ENCODE measurements at places on chromosomes 7 and 10.
A peak's percentile ranks its signal among the peaks of the same experiment; 100 is the strongest.

DNA sequence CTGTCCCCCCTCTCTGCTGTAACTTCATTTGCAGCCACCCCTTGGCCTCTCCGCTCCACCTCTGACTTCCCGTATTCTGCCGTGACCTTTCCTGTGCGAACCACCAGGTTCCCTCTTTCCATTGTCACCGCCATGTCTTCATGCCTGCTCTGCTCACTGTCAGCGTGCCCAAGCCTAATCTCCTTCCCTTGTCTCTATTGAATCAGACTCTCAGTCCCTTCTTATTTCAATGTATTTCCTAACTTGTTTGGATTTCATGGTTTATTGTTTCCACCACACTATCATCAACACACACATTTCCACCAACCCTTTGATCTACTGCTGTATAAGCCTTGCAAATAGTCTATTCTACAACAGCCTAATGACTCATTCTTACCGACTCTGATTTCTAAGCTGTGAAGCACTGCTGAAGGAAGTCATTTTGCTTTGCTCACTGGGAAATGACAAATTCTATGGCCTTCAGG is 30.0 kb upstream of the INHBA start:
- DNase-seq = peak; percentile 37

- DNase-seq = no peak
These were observed 10.1 kb upstream of the FOXL3 start for GRCh38 chr7:279821-280220.

GRCh38 chr7:64433590-64433989 is 119.8 kb downstream of the ZNF736 start:
- no peak for DNase-seq

DNA sequence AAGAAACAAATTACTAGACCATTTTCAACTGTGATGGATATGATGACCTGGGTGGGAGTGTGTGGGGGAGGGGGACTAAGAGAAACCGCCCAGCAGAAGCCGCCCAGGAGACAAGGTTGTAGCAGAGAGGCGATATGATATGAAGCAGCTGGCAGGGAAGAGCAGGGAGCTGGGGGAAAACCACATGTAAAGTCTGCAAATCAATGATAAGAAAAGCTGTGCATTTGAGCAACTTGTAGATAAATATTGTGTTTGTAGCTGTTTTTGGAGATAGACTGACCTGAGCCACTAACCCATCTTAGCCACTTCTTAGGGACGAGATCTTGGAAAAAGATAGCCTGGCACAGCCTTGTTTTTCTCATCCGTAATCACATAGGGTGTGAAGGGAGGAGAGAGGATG is 252.6 kb downstream of the SEC23IP start:
- no peak for DNase-seq

GRCh38 chr10:109774121-109774440 is 149.2 kb downstream of the XPNPEP1 start:
- no peak for DNase-seq

DNA sequence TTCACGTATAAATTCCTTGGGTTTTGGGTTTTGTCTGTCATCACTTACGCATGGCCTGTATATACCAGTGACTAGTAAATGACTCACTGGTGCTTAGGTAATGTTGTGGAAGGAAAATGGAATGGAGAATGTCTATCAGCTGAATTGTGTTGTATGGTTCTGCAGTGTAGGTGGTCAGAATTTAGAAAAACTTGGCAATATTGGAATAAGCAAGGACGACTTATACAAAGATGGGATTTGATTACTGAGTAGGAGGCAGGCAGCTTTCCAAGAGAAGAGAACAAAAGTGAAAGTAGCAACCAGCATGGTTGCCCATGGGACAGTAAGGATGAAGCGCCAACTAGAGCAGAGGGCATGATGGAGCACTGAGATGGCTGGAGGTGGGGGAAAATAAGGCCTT is 168.6 kb upstream of the CSTF2T start:
- DNase-seq = peak; percentile 95

GRCh38 chr7:12945901-12946300 is 258.5 kb downstream of the ARL4A start:
- no peak for DNase-seq

GRCh38 chr10:123795846-123796590 is 95.6 kb downstream of the CPXM2 start:
- no peak for DNase-seq

DNA sequence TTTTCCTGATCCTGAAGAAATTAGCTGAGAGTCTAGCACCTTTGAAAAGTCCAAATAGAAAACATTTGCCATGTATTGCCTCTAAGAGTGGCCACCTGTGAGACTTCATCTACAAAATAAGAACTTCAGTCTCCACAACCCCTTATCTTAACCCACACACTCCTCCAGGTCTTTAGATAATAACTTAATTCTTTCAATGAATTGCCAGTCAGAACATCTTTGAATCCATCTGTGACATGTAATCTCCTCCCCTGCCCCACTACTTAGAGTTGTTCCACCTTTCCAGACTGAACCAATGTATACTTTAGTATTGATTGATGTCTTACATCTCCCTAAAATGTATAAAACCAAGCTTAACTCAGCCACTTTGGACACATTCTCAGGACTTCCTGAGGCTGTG is 84.4 kb upstream of the FAM171A1 start:
- no peak for DNase-seq

DNA sequence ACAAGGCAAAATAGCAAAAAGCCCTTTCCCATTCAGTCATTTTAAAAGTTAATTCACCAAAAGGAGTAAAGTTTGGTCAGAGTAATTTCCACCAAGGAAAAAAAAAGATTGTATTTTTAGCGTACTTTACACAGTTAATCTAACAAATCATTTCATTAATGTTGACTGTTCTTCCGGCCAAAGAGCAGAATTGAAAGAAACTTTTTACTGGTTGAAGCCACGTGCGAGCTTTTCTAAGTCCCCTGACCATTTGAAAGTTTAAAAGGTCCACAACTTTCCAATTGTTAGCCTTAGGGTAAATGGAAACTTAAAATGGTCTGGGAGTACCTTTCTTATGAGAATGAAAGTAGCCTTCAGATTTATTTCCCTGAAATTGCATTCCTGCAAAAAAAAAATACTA is 296.7 kb downstream of the ARL4A start:
- DNase-seq = no peak

DNA sequence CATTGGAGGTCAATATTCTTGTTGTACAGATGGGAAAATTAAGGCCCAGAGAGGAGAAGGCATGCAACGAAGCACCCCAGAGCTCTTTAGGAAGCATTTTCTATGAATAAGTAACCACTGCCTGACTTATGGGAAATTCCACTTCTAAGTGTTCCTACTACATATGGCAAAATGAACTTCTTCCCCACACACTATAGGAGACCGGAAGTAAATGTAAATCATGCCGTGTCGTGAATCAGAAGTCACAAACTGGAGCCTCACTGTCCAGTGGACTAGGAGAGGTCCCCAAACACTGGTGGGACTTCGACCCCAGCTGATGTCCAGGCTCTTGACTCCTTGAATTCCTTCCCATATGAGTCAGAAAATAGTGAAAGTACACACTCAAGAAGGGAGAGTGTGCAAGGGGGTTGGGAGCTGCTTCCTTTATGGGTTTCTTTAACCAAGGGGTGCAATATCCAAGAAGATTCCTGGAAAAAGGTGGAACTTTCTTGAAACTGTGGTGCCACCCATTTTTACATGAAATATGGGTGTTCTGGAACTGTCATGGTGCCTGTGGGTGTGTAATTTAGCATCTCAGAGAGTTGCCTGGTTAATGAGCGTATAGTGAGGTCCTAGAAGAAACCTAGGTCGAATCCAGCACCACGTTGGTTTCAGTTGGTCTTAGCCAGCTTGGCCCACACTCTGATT is 6.7 kb downstream of the RASSF4 start:
- no peak for DNase-seq

DNA sequence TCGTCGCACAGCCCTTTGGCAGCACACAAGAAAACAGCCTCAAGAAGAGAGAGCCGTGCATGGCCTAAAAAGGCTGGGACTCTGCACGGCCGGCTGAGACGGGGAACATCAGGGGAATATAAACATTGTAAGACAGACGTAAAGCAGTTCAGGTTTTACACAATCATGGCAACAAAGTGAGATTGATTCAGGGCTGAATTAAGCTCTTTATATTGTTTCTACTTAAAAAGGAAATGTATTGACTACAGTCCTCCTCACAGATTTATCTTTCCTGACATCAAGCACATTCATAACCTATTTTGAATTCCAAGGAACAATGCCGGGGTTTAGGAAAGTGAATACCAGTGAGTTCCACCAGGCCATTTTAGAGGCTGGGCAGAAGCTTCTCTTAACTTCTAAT is 25.2 kb downstream of the SORBS1 start:
- DNase-seq = no peak

DNA sequence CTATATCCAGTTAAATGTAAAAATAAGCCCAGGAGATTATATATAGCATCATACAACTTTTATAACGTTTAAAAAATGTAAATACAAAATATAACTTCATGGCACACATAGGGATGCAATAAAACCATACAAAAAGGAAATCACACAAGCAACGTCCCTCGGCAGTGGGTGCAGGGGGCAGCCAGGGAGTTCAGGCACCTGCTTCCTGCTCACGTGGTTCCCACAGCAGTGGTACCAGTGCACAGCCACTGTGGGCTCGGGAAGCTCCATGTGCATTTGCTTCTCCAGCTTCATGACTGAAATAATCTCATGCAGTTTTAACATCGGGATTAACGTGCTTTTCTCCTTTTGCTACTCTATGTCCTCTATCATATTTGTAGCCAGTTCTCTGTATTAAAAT is 255.5 kb upstream of the CXCL12 start:
- no peak for DNase-seq

DNA sequence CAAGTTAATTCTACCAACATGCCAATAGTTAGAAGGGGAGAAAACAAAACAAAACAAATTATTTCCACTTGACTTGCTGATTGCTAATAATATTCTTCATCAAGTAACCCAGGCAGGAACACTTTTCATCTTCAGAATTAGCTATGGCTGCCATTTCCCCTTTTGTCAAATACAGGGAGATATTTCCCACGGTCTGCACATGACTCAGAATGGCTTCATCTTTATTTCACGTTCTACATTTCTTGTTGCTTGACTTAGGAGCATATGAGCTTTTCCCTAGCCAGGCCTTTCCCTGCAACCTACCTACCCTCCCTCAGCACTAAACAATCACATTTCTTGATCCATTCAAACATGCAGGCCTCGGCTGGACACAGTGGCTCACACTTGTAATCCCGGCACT is 6.5 kb downstream of the CPVL start:
- peak; percentile 78 for DNase-seq

DNA sequence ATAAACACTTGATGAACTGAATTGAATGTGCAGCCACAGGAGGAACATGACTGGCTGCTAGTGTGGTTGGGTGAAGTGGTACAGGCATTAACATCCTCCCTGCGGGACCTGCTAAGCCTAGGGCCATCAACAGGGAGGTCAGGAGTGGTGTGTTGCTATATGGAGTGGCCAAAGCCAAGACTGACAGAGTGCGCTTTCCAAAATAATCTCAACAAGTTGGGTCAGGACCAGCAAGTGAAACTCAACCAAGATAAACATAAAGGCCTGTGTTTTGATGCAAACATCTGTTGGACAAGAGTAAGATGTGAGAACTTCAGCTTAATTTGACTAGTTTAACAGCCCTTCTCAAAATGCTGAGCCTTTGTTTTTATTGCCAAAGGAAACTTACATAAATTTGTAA is 97.7 kb downstream of the WDFY4 start:
- no peak for DNase-seq

DNA sequence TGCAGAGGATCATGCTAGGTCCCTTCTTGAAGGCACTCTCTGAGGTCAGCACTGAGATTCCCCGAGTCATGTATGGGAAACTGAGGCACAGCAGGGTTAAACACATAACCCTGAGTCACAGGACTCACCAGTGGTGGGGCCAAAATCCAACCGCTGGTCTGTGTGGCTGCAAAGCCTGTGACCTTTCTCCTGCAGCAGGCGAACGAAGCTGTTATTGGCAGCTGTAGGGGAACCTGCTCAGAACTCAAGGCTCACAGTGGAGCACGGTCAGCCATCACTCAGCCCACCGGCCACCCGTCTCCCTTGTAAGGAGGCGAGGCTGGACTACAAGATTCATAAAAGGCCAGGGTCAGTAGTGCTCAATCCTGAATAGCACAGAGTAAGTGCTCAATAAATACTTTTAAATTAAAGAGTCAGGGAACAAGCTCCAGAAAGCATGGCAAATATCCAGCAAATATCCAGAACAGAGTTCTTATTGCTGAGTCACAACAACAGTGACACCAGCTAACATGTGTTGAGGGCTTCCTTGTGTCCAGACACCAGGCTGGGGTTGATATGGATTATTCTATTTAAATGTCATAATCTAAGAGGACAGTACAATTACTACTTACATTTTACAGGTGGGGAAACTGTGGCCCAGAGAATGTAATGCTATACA is 34.9 kb downstream of the CHST15 start:
- no peak for DNase-seq

DNA sequence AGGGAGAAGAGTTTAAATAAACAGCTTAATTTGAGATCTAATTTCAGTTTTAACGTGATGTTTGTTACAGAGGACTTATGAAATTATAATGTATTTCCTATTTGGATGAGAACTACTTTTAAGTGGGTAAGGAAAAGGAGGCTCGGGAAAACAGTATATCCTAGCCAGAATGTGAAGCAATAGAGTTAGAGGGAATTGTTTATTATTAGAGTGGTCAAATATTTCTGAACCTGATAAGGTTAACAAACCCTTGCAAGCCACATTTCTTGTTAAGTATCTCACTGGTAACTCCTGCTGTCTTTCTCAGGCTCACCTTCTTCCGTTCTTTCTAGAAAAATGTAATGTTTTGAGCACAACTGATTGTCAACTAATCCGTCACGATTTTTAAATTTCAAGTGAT is 335.1 kb upstream of the MBL2 start:
- no peak for DNase-seq

- no peak for DNase-seq
These were observed 2.0 kb downstream of the RELN start for GRCh38 chr7:103987451-103987850.

DNA sequence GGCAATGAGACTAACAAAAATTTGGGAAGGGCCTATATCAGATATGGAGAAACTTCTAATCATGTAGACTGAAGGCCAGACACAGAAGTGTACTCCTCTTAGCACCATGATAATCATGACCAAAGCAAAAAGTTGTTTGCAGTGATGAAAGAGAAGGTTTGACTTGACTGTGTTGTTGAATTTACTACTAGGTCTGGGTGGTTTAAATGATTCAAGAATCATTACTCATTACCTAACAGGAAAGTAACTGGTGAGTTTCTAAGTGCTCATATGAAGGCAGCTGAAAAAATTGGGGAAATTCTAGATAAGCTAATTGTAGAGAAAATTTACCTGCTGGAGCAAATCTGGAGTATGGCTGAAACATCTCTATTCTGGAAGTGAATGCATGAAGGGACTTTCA is 451.5 kb upstream of the SORCS1 start:
- peak; percentile 79 for DNase-seq
